ENCODE measurements at places on chromosomes 11 and 22.
A peak's percentile ranks its signal among the peaks of the same experiment; 100 is the strongest.

- no peak for DNase-seq
Measured at GRCh38 chr11:64918017-64918416, 1.0 kb upstream of the ATG2A start.

DNA sequence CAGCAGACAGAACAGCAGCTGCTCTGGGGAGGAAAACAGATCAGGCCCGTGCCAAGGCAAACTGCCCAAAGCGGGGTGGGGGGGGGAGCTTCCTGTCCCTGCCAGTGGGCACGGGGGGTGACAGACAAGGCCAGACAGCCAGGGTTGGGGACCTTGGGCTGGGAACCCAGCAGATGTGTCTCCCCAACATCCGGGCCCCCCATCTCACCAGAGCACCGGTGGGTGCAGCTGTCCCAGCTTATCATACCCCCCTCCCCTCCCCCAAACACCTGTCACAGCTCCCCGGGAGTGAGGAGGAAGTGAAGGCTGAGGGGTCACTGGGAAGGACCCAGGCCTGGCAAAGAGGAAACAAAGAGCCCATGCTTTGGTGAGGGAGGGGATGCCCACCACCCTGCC lies 1.3 kb downstream of the PPP1R14B start:
- DNase-seq, result peak; percentile 61

GRCh38 chr11:22828373-22828772 lies 1.2 kb downstream of the SVIP start:
- DNase-seq, result no peak

DNA sequence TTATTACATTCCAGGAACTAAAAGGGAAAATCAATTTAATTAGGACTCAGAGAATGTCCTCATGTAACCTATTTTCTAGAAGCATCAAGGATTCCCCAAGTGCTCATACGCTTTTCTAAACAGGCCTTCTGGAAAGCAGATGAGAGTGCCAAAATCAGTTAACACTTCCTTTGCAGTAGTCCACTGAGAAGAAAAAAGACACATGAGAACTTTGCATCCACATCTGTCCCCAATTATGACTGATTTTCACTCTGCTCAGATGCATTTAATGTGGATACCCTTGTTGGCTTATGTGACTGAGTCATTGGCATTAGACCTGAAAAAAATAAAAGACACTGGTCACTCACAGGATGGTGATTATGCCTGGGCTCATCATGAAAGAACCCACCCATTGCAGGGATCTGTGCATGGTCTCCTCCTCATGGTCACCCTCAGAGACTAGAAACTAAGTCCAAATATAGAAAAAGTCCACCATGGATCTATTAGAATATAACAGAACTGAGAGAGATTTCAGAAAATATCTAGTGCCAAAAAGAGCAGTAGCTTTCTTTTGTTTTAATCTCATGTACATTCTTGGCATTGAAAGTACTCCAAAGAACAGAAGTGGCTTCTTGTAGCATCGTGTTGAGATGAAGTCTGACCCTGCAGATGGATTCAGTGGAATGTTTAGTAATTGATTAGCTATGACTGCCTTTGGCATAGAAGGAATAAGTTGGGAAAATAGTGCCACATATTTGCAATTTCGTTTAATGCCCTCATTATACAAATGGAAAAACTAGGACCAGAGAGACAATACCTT lies 48.8 kb upstream of the FIBIN start:
- DNase-seq, result no peak

GRCh38 chr11:35990170-35990569 lies 46.3 kb downstream of the LDLRAD3 start:
- DNase-seq, result no peak

- no peak for DNase-seq
Measured at GRCh38 chr11:105148241-105148640, 8.7 kb upstream of the CARD18 start.
